ENCODE measurements at places on chromosomes 4 and X.

GRCh38 chrX:136967966-136968365 lies 65.8 kb downstream of the GPR101 start:
- no peak for DNase-seq

DNA sequence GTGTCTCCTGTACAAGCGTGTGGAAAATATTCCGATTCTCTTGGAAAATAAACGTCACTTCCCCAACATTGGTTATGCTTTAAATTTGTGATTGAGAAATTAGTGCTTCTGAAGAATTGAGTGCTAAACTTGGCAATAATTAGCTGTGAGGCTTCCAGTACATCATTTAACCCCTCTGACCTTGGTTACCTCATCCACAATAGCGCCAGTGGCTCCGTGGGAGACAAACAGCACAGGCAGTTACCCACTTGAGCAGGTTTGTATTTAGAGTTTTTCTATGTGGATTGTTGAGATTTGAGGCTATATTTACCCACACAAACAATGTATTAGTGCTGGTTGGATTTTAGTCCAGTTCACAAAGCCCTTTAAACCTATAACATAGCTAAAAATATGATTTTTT lies 476.5 kb downstream of the NKX6-1 start:
- no peak for DNase-seq

- DNase-seq, result peak; percentile 37
Measured at GRCh38 chr4:101419336-101420135, 72.2 kb upstream of the PPP3CA start.

- no peak for DNase-seq
Measured at GRCh38 chr4:75654905-75655304, 18.3 kb downstream of the G3BP2 start.

DNA sequence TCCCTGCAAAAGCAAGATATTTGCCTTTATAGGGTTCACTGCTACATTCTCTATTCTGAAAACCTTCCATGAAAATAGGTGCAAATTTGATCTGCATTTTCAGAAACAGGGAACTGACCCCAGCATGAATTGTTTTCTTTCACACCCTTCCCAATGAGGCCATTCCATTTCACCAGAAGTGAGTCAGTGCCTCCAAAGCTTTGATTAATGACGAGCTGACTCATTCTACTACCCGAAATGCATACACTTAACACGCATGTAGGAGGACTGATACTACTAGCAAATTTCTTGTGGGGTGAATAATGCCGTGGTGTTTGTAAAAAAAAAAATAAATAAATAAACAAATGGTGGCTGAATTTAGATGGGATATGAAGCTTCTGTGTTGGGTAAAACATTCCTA lies 146.9 kb upstream of the FGF13 start:
- peak; percentile 75 for DNase-seq

DNA sequence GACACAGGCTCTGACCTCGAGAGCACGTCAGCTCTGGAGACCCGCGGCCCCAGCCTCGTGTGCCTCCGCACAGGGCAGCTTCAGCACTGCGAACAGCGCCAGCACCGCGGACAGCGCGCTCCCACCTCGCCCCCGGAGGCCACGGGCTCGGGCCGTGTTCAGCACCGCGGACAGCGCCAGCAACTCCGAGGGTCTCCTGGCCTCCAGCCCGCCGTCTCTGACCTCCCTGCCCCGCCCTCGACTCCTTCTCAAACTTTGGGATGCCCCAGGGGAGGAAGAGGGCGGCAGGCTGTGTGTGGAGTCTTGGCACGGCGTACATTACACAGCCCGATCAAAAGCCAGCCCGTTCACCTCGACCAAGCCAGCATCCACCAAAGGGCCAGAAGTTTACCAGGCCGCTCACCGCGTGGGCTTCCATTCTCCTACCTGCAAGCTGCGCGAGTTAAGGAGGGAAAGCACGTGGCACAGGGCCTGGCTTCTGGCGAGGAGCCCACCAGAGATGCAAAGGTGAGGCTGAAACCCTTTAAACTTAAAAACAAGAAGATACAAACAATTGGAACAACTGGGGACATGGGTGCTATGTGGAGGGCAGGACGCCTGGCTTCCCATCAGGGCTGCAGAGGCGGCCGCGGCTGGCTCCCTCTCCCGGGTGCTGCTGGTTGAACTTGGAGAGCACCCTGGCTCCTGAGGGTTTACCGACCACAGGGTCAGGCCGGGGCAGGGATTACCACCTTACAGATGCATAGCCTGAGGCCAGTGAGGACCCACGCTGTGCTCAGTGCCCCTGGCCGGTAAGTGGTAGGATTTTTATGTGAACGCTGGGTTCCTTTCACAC lies 4.5 kb upstream of the NKX1-1 start:
- DNase-seq, result peak; percentile 30

- DNase-seq, result peak; percentile 49
Measured at GRCh38 chrX:136577552-136577951, 45.5 kb downstream of the VGLL1 start.
